ENCODE measurements at places on chromosomes 3 and 15.

DNA sequence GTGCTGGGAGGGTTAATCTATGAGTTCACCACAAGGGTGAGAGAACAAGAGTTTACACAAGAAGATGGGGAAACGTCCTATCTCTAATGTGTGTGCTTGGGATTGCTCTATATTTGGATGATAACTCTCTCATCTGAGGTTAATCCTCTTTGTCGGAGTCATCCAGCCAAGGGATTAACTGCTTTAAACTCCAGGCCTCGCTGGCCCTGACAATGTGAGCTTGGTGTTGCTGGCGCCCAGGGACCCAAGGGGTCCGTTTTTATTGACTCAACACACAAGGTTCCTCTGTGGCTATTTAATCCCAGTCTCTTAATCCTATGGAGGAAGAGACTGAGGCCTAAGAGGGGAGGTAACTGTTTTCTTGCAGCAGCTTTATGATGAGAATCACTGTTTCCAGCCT is 14.2 kb downstream of the SV2B start:
- no peak for DNase-seq

DNA sequence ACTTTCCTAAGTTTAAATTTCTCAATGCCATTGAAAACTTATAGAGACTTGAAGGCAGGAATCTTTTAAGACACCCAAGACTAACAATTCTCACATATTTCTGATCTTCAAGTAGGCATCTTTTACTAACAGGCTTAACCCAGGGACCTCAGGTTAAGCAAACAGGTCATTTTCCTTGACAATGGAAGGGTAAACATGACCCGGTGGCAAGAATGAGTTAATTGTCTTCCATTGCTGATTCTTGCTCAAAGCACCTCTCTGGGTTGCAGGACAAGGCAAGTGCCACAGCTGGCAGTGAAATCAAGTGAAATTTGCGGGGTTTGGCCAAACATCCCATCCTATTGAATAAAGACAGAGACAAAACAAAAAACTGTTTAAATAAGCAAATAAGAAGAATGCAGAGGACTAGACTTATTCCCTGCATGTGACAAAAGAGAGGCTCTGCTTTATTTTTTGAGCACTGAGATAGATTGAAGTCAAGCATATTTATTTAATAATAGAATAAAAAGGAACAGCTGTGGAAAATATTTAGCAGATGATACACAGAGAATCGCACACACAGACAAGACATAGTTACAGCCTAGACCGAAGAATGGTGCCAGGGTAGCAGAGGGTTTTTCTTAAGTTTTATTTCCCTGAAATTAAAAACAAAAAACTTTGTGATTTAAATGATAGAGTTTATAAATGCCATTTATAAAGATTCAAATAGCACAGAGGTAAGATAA is 56.0 kb upstream of the MITF start:
- no peak for DNase-seq

GRCh38 chr3:13415236-13415986 is 4.7 kb downstream of the NUP210 start:
- DNase-seq = no peak

- peak; percentile 33 for DNase-seq
Observed at GRCh38 chr3:157127831-157128767, 31.8 kb downstream of the CCNL1 start.

DNA sequence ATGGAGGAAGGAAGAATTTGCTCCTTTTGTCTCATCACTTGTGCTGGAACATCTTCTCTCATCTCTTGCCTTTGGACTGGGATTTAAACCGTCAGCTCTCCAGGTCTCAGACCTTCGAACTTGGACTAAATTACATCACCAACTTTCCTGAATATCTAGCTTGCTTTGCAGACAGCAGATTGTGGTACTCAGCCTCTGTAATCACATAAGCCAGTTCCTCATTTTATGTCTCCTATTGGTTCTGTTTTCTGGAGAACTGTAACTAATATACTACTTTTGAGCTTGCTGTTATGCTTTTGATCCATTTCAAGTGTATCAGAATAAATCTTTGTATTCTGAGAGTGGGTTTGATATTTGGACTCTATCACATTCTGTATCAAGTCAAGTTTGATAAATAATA is 164.3 kb upstream of the VEPH1 start:
- DNase-seq = no peak

GRCh38 chr3:102158080-102158740 is 276.6 kb upstream of the ZPLD1 start:
- no peak for DNase-seq

GRCh38 chr3:123453675-123454074 is 4.8 kb upstream of the ADCY5 start:
- DNase-seq = no peak

DNA sequence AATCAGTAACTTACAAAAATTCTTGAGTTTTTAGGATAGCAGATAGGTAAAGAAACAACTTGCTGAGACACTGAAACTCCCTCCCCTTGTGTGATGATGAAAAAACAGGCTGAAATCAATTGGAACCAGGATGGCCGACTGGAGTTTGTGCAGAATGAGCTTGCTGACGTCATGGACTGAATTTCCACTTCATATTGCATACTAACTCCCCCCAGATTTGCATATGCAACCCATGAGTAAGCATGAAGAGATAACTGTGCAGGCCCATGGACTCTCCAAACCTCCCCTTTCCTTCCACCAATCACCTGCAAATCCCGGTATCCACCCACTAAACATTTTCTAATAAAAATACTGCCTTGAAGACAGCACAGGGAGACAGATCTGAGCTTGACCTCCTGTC is 82.0 kb upstream of the SCN5A start:
- no peak for DNase-seq

- DNase-seq = no peak
Observed at GRCh38 chr15:44719293-44719999, 8.1 kb downstream of the B2M start.

- no peak for DNase-seq
Observed at GRCh38 chr3:6168256-6168655, 692.7 kb upstream of the GRM7 start.

DNA sequence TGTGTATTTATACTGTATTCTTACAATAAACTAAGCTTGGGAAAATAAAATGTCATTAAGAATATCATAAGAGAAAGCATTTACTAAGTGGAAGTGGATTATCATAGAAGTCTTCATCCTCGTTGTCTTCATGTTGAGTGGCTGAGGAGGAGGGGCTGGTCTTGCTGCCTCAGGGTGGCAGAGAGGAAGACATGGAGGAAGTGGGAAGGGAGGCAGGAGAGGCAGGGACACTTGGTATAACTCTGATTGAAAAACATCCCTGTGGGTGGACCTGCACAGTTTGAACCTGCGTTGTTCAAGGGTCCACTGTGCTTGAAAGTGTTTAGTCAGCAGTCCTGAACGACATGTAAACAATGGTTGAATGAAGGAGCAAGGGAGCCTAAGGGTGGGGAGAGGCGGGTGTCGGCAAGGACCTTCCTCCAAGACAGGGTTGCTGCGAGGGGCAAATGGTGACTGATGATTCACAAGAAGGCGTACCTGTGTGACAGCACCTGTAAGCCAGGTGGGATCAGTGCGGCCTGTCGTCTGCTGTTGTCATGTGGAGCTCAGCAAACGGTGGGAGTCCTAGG is 103.8 kb upstream of the KLF13 start:
- DNase-seq = no peak

DNA sequence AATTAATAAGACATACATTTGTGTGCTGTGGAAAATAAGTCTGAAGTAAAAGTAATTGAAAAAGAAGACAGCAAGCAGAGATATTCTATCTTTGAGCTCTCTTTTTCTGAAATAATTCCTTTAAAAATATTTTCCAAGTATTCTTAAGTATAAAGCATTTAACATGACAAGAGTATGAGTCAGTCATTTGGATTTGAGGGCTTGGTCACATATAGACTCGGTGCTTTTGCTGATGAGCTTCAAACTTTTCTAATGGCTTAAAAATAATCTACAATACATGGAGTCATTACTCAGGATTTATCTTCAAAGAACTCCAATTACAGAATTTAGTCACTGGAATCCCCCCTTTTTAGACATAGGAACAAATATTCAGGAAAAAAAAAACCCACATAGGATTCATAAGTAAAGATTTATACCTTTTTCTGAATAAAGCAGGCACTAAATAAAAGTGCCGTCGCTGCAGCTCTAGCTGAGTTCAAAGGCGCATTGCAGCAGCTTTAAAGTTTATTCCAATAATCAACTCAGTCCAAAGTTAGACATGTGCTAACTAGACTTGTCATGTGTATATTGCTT is 147.5 kb downstream of the CTNNB1 start:
- no peak for DNase-seq

DNA sequence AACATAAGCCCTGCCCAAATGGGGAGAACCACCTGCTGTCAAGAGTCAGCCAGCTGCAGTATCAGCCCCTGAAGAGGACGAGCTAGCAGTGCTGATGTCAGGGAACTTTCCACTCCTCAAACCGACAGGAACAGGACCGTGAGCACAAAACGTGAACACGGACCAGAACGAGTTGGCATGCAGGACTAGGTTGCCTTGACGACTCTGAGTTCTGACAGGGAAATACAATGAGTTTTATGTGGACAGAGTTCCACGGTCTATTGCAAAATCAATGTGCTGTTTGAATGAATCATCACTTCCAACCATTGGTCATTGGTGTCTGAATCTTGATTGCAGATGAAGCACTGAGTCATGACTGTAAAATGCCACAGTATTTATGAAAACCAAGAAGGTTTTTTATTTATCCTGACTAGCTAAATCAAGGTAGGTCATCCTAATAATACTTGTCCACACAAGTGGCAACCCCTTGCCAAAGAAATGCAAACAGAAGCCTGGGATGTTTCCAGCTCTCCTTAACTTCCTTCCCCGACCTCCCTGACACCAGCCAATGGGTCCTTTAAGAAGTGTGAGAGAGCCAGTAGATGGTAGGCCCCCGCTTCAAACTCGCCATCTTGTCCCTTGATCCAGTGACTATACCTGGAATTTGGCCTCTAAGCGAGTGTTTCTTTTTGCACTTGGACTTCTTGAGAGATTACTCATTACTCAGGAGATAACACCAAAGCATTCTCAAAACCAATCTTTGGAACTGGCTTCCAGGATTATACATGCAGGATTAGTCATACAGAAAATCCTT is 119.6 kb downstream of the ASB7 start:
- DNase-seq = no peak

DNA sequence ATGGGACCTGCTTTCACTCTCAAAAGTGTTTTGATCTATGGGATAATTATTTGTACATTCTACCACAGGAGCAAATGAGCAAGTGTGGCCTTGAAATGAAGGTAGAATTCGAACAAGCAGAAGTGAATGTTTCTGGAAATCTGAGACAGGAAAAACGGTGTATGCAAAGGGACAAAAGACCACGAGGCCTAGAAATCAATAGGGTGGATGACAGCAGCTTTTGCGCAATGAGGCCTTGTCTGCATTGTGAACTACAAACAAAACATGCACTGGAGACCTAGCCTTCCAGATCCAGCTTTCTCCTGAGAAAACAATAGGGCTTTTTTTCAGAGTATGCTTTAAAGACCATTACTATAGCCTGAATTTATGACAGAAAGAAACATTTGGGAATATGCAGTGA is 1137.0 kb downstream of the ROBO2 start:
- no peak for DNase-seq

- no peak for DNase-seq
Observed at GRCh38 chr15:85997618-85998017, 82.1 kb upstream of the AGBL1 start.

- DNase-seq = no peak
Observed at GRCh38 chr3:129702934-129703712, 96.6 kb upstream of the PLXND1 start.

DNA sequence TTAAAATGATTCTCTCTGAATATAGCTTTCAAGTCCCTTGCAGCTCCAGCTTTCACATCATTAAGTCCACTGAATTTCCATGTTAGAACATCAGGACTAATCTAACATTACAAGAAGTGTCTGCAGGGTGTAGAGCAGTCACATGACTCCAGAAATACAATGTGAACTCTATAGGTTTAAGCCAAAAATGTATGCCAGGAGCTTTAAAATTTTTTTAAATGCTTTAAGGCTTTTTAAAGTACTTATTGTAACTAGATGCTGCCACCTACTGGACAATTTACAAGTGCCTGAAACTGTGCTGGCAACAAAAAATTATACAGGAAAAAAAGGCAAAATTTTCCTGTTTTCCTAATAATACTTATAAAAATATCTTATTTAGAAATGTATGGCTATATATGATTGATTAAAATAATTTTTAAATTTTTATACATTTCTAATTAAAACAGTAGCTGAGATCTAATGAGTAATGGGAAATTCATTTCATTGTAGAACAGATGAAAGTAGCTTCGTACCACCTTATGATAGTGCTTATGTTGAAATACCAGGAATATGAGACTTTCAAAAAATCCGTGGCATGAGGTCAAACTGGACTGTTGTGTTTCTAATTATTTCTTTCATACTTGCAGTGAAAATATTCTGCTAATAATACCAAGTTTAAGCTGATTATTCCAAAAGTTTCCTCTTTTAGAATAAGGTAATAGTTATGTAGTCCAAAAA is 25.7 kb downstream of the FSIP1 start:
- no peak for DNase-seq

DNA sequence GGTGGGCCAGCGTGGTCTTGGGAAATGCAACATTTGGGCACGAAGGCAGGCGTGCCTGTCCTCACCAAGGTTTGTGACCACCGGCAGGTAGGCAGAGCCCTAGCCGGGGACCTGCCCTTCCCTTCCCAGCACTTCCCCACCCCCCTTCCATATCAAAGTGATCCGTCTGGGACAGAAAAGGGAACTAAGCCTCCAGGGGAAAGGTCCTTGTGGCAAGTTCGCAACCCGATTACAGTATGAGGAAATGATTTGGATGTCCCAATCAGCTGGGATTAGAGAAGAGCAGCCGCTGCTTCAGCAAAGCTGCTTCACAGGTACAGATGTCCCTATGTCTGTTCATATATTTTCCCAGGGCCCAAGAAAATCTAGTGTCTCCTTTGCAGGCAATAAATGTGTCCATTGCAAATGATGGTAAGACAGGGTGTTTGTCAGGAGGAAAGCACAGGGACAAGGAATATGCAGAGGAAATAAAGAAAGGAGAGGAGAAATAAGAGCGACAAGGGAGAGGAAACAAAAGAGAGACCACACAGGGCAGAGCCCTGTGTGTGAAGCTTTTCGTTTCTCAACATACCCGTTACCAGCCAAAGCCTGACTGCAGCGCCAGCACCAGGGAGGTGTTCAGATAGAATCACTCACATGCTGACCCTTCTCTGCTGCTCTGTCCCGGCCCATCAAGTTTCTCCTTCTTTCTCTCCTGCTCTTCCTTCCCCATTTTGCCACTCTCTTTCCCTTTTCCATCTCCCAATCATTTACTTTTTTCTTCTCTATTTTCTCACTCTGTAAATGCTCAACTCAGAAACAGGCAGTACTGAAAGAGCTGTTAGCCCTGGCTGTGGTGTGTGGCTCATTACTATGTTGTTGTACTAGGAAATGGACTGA is 17.4 kb upstream of the SECISBP2L start:
- no peak for DNase-seq

GRCh38 chr15:86231864-86232721 is 152.4 kb downstream of the AGBL1 start:
- no peak for DNase-seq

- DNase-seq = no peak
Observed at GRCh38 chr15:95129574-95129973, 898.2 kb downstream of the MCTP2 start.

- no peak for DNase-seq
Observed at GRCh38 chr15:41730543-41730942, 43.7 kb upstream of the MAPKBP1 start.

GRCh38 chr15:98776607-98777281 is 128.4 kb downstream of the IGF1R start:
- no peak for DNase-seq
